ENCODE measurements at places on chromosomes 6 and 20.
A peak's percentile ranks its signal among the peaks of the same experiment; 100 is the strongest.

DNA sequence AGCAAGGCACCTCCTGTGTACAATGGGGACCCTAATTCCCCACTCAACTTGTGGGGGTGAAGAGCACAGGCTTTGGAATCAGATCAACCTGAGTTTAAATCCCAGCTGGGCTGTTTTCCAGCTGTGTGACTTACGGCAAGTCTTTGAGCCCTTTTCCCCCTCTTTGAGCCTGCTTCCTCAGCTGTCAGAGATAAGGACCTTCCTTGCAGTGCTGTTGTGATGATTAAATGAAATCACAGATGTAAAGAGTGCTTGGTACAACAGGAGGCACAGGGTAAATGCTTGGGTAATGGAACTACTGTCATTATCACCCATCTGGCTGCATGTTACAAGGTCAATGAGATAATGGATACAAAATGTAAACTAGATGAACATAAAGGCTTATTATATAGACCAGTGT is 3.2 kb downstream of the SNX21 start:
- no peak for DNase-seq

DNA sequence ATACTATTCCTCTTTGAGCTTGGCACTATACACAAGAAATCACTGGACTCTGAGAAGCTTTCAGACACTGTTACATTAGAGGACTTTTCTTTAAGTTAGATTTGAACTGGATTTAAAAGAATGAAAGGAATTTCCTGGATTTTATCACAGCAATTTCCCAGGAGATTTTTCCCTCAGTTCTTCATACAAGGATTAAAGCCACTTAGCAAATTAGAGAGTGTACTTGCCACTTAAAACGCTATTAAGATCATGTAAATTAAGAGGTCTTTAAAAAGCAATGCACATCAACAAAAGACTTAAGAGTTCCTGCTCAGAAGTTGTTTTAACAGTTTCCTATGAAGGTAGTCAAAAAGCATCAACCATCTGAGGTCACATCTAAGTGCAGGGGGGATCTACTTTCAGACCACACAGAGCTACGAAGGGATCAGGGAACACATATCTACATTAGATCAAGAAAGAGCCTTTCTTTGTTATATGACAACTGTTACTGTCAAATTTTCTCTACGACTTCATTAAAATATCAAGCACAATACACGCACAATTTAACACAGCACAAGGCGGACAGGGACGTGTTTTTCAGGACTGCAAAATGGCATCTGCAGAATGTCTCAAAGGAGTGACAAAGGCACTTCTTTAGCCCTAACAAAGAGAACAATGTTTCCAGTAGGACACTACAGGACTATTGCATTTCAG is 65.8 kb downstream of the EPB41L2 start:
- DNase-seq, result no peak

DNA sequence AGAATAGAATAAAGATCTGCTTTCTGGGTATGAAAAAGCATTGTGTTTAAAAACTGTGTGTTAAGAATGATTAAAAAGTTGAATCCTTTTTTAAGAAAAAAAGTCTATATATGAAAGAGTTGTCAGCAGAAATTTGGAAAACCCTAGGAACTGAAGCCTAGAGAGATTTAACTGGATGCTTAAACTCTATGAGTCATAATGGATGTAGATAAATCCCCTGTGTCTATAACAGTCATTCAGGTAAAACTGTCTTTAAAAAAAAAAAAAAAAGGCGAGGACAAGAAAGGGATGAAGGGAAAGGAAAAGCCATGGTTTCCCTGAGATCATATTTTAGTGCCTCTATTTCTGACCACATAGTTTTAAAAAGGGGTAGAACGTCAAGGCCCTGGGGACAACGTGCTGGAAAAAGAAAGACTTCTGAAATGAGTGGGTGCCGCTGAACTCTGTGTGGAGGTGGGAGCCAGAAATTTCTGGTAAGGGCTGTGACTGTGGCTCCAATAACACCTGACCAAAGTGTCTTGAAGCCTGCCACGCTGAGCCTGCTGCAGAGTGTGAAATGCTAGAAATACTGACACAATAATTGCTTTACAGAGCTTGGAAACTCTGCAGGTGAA is 302.6 kb upstream of the ARID1B start:
- no peak for DNase-seq

- DNase-seq, result no peak
Observed at GRCh38 chr6:29547573-29547972, 12.0 kb downstream of the UBD start.

DNA sequence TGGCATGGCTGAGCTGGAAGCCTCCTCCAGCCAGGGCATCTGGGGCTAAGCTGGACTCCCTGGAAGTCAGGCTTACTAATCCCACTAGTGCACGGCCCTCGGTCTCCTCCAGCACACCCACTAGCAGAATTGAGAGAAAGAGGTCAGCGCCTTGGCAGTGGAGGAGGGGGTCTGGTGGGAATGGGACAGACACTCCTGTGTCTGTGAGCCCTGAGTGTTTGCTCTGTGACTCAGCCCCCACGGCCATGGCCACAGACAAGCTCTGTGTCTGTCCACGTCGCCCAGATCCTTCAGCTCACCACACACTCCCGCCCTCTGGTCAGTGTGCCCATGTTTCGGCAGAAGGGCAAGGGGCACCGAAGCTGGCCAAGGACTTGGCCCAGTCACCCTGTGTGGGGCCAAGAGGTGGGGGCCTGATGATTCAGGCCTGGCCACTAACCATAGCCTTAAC is 8.8 kb downstream of the MDFI start:
- no peak for DNase-seq

DNA sequence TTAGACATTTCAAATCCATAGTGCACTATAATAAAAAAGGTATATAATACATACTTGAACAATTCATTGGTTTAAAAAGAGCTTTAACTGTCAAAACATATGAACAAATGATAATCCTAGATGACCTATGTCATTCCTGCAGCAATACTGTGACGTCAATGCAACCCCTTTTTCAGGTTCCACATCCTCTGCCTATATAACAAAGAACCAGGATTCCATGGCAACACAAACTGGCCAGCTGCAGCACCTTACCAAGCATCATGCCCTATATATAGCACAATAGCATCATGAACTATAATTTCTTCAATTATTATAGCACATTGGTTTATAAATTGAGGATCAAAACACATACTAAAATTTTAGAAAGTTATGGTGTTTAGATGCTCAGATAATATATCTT is 578 bp upstream of the PTCHD4 start:
- DNase-seq, result no peak

GRCh38 chr6:133062077-133062476 is 179.1 kb upstream of the EYA4 start:
- no peak for DNase-seq

- no peak for DNase-seq
Observed at GRCh38 chr6:105849746-105850145, 236.4 kb upstream of the PRDM1 start.

GRCh38 chr6:42555477-42556457 is 8.1 kb upstream of the UBR2 start:
- no peak for DNase-seq

- peak; percentile 12 for DNase-seq
Observed at GRCh38 chr20:52104546-52105441, 86.8 kb downstream of the ZFP64 start.

- no peak for DNase-seq
Observed at GRCh38 chr20:24507182-24507853, 37.9 kb downstream of the SYNDIG1 start.

- DNase-seq, result no peak
Observed at GRCh38 chr20:63079971-63080370, 73.2 kb upstream of the BHLHE23 start.

- DNase-seq, result no peak
Observed at GRCh38 chr20:45423700-45424099, 7.8 kb downstream of the PIGT start.

DNA sequence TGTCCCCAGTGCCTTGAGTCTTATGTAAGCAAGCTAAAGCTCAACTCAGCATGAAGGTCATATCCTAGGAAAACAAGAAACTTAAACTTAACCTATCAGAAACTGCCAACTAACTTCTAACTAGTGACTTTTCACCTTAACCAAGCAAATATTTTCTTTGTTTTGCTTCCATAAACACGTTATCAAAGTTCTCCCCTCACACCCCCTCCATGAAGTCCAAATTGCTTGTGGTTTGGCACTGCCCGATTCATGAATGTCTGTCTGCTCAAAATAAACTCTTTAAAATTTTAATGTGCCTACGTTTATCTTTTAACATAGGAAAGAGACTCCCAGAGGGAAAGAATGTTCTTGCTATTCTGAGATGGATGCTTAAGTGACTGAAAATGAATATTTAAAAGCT is 34.9 kb downstream of the GSTA2 start:
- no peak for DNase-seq

GRCh38 chr6:140209775-140210174 is 835.3 kb upstream of the CITED2 start:
- DNase-seq, result no peak

DNA sequence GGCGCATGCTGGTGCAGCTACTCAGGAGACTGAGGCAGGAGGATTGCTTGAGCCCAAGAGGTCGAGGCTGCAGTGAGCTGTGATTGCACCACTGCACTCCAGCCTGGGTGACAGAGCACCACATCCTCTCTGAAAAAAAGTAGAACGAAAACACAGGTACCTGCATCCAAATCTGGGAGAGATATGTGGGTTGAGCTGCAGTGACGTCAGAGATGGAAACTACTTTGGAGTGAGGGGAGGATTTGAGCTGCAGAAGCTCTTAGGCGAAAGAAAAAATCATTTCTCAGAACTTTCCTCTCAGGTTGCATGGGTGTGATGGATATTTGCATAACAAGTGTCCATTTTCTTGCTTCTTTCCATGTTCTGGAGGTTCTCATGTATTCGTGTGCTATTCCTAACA is 4.0 kb upstream of the TULP1 start:
- no peak for DNase-seq

DNA sequence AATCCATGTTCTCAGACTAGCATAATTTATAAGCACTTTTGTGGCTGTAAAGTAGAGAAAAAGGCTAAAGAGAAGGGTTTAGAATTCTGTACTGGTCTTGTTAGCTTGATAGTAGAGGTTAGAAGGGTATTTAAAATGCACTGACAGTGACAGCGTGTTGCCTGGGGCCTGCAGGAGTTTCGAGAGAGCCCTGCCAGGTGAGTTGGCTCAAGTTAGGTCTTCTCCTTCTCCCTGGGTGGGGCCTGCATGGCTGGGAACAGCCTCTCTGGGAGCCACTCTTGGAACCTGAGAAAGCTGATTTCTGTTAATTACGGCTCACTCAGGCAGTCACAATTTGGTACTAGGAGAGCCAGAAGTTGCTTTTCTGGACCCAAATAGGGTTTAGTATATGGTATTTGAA is 103.7 kb downstream of the ARID1B start:
- no peak for DNase-seq

DNA sequence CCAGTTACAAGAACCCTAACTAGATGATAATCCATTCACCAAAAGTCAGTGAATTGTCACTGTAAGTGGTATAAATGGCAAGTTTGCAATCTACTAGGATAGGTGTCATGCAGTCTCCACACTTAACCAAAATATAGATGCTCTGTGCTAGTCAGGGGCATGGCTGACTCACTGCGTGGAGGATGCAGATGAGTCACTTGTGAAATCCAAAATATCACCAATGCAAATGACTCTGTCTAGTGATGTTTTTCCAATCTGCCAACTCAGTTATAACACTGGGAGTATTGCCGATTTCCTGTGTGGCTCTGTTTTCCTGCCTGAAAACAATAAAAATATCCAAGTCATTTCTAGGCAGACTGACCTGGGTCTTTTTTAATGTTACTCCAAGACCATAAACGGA is 47.8 kb upstream of the NRSN1 start:
- DNase-seq, result no peak

DNA sequence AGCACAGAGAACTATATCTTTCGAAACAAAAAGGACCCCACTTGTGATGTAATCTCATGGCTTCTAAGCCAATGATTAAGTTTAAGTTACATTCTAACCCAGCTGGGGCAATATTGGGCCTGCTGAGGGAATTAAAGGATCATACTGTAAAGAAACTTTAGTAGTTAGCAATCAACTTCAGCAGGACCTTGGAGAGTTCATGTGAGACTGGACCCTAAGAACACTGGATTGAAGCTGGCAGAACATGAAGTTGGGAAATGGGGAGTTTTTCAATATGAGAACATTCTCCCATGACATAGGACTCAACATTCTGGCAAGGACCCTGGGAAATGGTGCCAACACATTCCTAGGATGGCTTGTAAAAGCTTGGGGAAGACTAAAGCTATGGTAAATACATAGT is 516.2 kb downstream of the PKHD1 start:
- DNase-seq, result no peak

- DNase-seq, result no peak
Observed at GRCh38 chr6:106527979-106528378, 101.3 kb downstream of the RTN4IP1 start.

- no peak for DNase-seq
Observed at GRCh38 chr6:106084106-106084988, 1.8 kb upstream of the PRDM1 start.
